Heart right ventricle (tissue), 16 donors: ENCODE measurements at places on chromosomes 7 and 10. TPM values are rescaled to one million over a fixed set of nuclear protein-coding genes. Genes with fewer than 3 reads are reported as not detected.

OR2A12 gene
- total RNA-seq, result not detected

ANXA8 gene
- total RNA-seq, result 1.2 TPM

SLC13A4 gene
- not detected for total RNA-seq

- DNase-seq, result no peak
Measured at GRCh38 chr10:126119599-126119998, 223.2 kb downstream of the FANK1 start.

DNA sequence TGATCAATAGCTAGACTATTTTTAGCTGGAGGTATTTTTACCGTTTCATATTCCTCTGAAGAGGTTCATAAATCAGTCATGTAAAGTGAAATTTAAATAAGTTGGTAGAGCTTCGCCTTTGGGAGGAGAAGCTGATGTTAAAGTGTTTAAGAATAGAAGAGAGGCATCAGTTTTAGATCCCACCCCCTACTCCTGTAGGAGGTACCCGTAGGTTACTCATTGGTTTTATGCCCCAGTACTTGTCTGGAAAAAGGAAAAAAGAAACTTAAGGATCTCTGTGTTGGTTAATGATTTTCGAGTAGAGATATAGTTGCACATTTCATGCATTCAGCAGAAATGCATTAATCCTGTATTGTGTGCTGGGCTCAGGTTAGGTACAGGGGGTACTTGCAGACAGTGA lies 8.7 kb downstream of the ZNF365 start:
- DNase-seq, result no peak

DNA sequence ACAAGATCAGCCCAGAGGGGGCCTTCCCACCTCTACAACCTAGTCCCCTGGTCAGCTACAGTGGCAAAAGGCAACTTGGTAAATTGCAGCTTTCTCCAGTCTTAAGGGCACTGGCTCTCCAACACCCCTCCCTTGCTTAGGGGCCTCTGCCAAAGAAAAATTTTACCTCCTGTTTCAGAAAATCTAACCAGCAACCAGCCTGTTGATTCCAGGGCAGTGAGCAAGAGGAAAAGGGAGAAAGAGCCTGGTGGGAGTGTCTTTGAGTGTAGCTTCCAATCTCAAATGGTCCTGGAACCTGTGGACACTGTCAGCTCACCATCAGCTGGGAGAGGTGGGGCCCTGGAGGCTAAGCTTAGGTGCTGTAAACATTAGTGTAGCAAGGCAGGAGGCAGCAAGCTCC lies 22.9 kb downstream of the ACTR1A start:
- no peak for DNase-seq

- no peak for DNase-seq
Measured at GRCh38 chr10:75438275-75438674, 6.9 kb downstream of the LRMDA start.

DNA sequence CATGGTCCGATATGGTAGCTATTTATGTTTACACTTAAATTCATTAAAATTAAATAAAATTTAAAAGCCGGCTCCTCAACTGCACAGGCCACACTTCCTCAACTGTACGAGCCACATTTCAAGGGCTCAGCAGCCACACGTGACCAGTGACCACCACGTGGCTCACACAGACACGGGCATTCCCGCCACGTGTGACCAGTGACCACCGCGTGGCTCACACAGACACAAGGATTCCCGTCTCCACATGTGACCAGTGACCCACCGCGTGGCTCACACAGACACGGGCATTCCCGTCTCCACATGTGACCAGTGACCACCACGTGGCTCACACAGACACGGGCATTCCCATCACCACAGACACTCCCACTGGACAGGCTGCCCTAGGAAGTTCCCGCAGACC lies 91.3 kb downstream of the PDGFA start:
- DNase-seq, result no peak
